ENCODE measurements at places on chromosomes 13 and 19.

GRCh38 chr13:86446311-86446710 lies 647.1 kb upstream of the SLITRK6 start:
- DNase-seq: no peak

DNA sequence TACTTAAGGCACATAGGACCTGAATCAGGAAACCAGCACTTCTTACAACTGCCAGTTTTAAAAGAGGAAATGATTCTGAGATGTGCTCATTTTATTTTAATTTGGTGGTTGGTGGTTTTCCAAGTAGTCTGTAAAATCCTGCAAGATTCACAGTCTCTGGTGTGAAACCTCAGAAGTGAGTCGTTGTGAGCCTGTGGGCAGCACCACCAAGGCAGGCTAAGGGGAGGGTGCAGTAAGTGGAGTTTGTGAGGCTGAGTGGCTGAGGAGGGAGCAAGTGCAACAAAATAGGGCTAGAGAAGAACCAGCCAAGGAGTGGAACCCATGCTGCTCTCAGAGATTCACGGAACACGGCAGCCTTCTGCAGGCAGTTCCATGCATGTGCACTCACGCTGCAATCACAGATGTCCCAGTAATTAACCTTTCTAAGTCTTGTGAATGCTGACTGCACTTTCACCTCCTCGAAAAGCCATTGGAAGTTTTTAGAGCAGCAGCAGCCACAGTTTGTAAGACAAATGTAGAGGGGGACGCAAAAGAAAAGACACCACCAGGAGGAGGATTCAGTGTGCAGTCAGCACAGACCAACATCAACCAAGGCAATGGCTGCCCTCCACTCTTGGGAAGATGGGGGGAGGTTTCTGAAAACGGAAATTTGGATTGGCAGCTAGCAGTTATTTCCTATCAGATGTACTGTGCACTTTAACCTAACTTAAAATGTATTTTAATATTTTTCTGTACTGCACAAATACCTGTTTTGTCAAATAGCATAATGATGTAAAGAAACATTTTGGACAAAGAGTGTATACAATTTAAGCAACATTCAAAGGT lies 44.9 kb downstream of the ESD start:
- peak; percentile 44 for DNase-seq

GRCh38 chr13:109157275-109157674 lies 527.9 kb downstream of the MYO16 start:
- no peak for DNase-seq

DNA sequence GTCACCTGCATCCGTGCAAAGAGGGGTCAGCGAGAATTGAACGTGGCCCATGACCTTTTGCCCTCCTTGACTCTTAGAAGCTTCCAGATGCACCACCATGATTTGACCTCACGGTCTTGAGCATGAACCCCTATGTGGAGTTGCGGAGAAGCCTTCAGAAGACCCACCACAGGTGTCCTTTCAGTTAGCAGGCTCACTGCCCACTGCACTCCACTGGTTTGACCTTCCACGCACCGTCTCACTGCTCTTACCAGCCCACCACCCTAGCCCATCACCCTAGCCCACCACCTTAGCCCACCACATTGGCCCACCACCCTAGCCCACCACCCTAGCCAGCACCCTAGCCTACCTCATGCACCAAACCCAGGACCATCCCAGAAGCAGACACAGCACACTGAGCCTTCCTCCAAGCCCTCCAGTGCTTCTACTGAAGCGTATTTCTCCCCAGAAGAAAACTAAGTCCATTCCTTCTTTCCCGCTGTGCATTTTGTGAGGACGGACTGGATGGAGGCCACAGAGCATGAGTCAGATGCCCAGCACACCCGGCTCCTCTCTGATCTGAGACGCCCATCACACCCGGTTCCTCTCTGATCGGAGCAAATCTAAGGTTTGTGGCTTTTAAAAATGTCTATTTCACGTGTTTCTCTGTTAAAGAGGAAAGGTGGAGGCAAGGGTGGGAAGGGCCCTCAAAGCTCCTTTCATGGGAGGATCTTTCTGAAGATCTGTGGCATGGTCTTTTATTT lies 45.8 kb downstream of the SOX1 start:
- DNase-seq: no peak

DNA sequence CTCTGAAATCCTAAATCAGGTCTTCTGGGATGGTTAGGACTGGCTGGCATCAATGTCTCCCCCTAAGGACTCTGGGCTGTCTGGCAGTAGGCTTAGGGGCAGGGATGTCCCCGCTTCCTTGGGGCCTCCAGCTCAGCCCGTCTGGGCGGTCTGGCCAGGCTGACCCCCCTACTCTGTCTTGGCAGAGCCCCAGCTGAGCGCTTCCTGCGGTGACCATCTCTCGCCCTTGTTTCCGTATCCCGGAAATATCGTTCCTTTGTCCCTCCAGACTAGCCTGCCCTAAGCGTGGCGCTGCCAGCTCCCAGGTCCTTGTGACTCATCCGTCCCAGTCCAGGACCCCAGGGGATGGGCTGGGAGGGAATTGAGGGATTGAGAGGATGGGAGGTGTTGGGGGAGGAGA lies 11.3 kb downstream of the GTPBP3 start:
- DNase-seq: no peak

- DNase-seq: no peak
Measured at GRCh38 chr13:37074703-37075102, 15.2 kb upstream of the SUPT20H start.

- no peak for DNase-seq
Measured at GRCh38 chr19:48716562-48717291, 2.8 kb downstream of the MAMSTR start.

GRCh38 chr13:48094781-48095502 lies at the start of gene MED4:
MED4 (minus strand) TSS chr13:48095104; CDS start chr13:48095078, 26 bp downstream.
- DNase-seq: peak; percentile 96

- no peak for DNase-seq
Measured at GRCh38 chr13:27349458-27349857, 75.0 kb upstream of the GTF3A start.

DNA sequence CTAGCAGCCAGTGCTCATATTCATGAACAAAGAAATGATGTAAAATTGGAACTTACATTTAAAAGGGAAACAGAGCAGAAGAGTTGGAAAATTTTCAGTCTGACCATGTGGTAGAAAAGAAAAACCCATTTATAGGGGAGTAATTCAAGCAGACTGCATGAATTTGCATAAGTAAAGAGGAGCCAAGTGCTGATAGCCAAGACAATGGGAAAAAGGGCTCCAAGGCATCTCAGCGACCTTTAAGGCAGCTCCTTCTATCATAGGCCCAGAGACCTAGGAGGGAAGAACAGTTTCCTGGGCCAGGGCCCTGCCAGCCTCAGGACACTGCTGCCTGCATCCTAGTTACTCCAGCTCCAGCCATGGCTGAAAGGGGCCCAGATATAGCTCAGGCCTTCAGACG lies 7.5 kb downstream of the DNAJC3 start:
- DNase-seq: no peak

DNA sequence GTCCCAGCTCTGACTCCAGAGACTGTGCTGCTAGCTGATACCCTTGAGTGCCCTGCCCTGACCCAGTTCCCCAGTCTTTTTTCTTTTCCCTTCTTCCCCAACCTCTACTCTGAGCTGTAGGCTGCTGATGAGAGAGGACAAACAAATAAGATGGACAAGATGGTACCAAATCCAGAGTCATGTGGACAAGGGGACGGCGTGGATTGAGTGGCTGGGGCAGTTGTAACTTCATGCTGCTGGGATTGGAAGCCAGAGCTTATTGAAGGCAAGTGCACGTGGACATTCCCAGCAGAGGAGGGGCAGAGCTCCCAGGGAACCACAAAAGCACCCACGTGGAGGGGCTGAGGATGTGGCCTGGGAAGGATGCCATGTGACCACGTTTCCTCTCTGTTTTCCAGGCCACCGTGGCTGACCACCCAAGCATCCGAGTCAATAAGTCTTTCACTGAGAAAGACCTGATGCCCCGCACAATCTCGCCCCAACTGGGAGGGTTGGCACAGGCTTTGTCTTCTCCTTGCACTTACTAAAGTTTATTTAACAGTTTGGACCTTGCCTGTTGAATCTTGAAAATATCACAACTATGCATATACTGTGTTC lies 323.3 kb upstream of the ZNF507 start:
- no peak for DNase-seq

DNA sequence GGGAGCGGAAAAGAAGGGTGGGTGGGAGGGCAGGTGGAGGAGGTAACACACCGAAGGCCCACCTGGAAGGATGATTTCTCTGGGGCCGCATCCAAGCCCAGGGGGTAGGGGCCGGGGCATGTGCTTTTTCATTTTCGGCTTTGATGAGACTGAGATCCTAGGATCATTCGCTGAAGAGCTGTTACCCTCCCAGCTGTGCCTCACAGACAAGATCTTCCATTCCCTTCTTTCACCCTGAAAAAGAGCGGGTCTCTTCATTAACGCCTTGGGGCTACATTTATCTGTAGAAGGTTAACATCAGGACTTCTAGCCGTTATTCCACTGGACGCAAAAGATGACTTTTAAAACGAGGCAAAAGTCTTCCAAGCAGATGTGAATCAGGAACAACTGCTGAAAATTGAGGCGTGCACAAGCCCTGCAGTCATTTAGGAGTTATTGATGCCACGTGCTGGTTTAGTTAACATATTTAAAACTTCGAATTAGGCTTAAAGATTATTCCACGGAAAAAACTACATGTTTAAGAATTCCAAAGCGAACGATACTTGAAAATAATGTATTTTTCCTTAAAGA lies 1.1 kb downstream of the LMO7 start:
- DNase-seq: no peak

DNA sequence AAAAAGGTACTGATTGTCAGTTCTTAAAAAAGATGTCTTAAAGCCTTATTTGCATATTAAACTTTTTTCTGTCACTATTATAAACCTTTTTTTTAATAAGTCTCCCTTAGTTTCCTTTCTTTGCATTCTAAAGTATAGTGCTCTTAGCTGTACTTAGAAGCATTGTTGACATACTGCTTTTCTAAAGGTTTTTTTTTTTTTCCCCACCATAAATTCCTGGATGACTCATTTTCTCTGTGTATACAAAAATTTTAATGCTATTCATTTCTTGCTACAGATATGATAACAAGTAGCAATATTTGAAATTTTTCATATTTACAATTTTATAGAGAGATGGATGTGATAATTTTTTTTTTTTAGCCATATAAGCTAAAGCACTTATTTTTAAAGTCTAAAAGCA lies 43.5 kb downstream of the METTL21C start:
- DNase-seq: no peak

DNA sequence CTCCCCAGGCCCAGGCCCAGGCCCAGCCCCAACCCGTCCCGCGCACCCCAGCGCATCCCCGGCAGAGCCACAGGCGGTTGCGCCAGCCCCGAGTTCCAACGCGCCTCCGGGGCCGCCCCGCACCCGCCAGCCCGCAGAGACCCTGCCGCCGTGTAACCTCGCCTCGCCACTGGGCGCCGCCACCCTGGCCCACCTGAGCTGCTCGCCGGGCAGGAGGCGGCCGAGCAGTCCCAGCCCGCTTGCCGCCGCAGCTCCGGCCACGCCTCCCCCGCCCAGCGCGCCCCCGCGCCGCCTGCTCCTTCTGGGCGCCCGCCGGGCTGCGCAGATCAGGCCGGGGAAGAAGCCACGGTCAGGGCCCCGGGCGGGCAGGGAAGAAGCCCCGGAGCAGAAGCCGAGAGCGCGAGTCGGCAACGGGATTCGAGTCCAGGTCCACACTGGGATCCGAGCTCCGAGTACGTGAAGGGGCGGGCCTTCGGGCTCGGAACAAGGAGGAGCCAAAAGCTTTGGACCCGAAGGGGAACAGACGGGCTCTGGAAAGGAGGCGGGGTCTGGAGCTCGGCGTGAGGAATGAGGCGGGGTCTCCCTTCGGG lies at the start of gene MBOAT7:
Gene MBOAT7 (minus strand): TSS at position 436 of the 590 bp plus-strand sequence. CDS start 1,072 bp downstream, outside the sequence.
- no peak for DNase-seq

DNA sequence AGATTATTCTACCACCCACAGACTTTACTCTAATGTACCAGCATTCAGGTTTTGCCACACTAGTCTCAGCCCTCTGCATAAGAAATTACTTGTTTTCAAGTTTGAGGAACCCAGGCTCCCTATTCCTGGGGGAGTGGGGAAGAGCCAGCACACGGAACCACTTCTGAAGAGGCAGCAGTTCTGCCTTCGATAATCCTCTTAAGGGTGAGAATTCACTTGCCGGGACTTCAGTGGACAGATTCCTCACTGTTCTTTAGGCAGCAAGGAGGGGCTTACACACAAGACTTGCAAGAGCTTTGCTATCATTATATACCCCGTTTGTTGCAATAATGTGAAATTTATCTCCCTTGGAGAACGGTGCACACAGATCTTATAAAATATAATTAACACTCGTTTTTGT lies 133.1 kb downstream of the ABCC4 start:
- DNase-seq: no peak

DNA sequence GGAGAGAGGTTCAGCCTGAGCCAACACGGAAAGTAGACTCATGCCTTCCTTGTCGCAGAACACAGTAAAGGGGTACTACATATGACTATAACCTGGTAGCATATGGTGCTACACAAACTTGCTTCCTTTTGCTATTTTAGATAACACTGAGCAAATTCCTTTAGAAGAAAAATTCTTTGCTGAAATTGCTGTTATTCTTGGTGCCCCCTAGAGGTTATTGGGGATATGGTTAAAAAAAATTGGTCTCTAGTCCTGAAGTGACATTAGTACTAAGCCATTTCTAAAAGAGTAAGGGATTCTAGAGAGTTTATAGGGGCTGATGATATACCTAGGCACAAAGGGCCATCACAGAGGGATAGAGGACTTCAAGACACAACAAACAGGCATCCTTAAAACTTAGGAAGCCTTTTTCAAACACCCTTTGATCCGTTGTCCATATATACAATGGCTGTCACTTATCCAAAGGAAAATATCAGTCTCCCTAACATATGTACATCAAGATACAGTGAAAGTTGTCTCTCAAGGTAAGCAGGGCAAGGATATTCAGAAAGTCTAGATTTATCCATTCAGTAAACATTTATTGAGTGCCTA lies 13.9 kb upstream of the HS6ST3 start:
- DNase-seq: no peak

DNA sequence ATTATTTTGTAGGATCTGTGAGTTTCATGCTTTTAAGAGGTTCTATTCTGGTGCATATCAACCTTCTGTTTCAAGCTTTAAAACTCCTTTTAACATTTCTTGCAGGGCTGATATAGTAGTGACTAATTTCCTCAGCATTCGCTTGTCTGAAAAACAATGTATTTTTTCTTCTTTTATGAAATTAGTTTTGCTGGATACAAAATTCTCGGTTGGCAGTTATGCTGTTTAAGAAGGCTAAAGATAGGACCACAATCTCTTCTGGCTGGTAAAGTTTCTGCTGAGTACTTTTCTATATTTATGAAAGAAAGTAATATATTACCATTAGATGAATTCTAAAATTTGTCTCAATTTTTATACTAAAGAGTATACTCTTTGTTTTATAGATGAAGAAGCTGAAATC lies 487.8 kb upstream of the SPRY2 start:
- no peak for DNase-seq

GRCh38 chr19:49339301-49340068 lies 4.3 kb downstream of the CD37 start:
- DNase-seq: no peak

DNA sequence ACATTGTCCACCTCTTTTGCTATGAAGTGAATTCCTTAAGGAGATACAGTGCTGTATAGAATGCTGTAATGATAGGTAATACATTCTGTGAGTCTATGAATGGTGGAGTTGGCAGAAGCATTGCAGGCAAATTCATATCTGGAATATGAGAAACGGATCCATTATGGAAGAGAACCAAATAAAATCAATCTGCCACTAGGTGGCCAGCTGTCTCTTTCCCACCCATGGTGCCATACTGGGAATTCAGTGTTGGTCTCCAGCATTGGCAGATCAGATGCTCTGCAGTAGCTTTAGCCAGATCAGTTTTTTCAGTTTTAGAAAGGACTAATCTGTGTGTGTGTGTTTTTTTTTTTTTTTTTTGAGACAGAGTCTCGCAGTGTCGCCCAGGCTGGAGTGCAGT lies 27.6 kb downstream of the DNAJC3 start:
- DNase-seq: no peak

- DNase-seq: no peak
Measured at GRCh38 chr13:42148538-42148937, 100.1 kb downstream of the DGKH start.

All from CD8-positive, alpha-beta T cell (primary cell).